ENCODE measurements at places on chromosomes 1 and 21. TPM values are rescaled to one million over a fixed set of nuclear protein-coding genes. Genes with fewer than 3 reads are reported as not detected.

DNA sequence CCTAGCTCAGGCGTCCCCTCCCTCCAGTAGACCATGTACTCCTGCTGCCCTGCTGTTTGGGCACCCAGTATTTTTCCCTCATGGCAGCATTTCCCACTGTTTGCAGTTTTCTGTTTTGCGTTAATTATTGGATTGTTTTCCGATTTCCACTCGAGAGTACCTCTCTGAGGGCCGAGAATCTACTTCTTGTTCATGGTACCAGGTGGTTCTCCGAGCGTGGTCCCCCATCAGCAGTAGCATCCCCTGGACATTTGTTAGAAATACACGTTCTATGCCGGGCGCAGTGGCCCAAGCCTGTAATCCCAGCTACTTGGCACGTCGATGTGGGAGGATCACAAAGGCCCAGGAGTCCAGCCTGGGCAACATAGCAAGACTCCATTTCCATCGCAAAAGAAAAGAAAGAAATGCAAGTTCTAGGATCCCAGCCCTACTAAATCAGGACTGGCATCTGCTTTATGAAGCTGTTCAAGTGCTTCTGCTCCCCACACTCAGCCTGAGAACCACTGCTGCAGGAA is 690 bp downstream of the RRP1 start:
- no peak for DNase-seq

DNA sequence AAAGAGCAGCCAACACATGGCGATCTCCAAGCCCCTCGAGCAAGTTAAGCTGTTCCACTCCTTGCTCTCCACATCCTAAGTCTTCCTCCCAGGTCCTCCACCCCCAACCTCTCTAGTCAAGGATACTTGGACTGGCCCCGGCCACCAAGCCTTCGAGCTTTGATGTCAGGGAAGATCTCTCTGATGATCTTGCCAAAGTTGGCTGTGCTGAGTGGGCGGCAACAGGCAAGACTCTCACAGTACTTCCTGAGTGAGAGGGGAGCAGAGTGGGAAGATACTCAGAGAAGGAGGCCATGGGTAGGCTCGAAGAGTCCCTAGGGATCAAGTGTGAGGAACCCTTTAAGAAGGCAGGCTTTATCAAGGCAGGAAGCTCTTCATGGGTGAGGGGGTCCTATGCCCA is 2.8 kb downstream of the RFX5 start:
- no peak for DNase-seq

GRCh38 chr1:55402671-55403464 is 187.7 kb upstream of the USP24 start:
- no peak for DNase-seq

DNA sequence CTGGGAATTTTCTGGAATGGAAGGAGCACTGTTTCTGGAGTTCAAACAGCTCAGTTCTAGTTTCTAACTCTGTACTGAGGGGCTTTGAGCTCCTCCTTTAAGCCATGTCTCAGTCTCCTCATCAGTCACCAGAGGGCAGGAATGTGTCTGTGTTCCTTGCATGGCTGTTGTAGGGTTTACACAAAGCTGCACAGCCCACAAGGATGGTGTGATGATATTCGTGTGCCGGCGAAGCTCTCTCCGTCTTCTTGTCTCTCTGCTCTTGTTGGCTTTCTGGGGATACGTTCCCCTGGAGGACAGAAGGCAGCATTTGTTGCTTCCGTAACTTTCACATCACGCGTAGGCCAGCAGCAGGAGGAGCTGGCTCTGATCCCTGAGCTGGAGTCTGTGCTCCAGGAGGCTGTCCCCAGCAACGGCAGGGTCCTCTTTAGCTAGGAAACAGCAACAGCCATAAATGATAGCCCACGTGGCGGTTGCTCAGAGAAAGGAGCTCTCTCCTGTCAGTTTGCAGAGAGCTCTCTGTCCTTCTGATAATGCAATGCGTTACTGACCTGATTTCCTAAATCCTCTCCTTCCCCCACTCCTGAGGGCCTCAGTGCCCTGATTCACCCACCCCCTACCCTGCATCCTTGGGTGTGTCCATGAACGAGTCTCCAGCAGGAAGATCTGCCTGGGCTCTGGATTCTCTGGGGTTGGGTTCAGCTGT is 189.2 kb upstream of the VAMP3 start:
- peak; percentile 69 for DNase-seq

Gene LAPTM5
- 653 TPM for polyA plus RNA-seq

Gene ZNF683
- polyA plus RNA-seq = 0.17 TPM

DNA sequence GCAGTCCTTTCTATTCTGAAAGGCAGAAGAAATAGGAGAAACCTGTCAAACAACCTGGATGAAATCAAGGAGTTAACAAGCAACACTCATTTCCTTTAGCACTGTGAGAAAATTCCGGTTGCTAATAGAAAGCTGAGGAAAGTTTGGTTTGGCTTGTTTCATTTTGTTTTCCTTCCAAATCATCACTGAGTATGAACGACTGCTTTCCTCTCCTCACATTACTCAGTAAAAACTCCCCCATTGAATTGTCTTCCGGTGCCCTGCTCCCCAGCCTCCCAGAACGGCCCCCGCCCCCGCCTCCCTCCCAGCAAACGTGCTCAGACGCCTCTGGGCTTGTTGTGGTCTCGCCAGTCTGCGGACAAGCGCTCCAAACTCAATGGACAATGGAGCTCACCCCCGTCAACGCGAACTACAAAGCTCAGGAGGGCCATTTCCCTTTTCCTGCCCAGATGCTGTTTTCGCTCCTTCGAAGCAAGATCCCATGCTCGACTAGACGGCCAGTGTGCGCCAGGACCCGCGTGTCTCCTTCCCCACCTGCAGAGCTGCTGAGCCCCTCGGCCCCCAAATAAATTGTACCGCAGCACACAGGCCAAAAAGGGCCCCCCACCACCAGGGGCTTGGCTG is 747 bp downstream of the STX6 start:
- peak; percentile 70 for DNase-seq

GRCh38 chr1:65265296-65265650 is 44.1 kb upstream of the DNAJC6 start:
- peak; percentile 17 for DNase-seq

Gene LCE1F
- not detected for polyA plus RNA-seq

- peak; percentile 12 for DNase-seq
Measured at GRCh38 chr1:209689477-209689876, 14.3 kb downstream of the G0S2 start.

DNA sequence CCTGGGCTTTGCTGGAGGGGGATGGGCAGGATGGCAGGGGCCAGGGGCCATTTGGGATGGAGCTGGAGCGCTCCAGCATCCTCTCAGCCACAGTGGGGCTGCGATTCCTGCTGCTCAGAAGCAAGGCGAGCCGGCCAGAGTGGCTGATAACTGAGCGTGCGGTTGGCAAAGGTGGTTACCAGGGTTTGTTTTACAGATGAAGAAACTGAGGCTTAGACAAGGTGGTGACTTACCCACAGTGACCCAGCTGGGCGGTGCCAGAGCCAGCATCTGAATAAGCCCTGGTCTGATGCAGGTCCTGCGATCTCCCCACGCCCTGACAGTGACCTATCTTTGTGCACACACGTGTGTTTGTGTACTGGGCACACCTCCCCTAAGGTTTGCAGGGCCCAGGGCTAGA is 5.9 kb upstream of the PRXL2B start:
- no peak for DNase-seq

DNA sequence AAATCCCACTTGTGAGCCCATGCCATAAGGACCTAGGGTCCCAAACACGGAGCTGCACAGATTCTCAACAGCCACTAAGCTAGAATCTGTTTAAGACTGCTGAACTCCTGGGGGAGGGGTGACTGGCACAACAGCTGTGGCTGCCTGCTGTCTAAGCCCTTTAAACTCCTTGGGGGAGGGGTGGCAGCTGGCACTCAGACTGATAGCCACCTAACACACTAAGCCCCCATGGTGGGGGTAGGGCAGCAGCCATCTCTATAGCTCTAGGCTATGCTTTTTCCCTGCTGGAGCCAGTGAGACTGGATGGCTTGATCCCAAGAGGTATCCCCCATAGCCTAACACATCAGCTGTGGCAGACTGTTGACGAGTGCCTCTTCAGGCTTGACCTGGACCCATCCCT is 73.3 kb upstream of the FMO3 start:
- no peak for DNase-seq

DNA sequence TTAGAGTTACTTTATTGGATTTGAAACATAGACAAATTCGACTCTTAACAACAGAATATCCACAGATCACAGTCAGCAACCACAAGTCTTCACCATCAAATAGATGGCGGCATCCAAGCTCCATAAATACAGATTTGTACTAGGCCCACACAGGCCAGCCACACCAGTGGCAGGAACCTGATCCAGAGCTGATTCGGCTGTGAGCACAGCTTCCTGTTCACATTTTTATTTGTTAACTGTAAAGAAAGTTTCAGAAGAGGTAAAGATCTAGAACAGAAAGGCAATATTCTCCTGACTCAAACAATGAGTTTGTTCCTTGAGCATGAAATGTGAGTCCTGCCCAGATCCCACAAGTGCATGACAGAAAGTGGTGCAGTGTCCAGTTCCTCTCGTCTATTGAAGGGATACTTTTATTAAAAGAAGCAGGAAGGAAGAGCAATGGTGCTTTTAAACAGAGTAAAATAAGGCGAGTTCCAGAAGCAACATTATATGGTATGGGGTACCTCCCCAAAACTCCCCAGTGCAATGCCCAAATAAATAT is 205.8 kb downstream of the SLC45A1 start:
- no peak for DNase-seq

DNA sequence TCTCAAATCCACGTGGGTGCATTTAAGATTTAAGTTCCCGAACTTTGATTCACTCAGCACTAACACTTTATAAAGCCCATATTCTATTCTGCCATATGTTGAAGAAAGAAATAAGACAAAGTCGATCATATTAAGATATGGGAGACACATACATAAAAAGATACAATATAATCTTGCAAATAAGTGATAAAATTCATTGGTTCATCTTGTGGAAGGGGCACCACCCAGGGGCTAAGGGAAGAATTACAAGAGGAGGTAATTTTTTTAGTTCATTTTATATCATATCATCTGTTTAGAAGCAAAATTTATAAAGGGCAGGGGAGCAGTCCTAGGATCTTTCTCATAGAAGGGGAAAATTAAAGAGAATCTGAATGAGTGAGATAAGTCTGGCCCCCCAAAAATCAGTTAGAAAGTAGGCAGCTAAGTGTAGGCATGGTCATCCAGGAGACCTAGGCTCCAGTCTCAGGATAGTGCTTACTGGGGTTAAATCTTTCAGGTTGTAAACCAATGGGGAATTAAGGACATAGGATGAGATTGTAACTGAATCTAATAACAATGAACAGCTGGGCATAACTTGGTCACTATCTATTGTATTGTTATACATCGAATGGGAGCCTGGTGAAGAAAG is 124.2 kb upstream of the L1TD1 start:
- peak; percentile 14 for DNase-seq

DNA sequence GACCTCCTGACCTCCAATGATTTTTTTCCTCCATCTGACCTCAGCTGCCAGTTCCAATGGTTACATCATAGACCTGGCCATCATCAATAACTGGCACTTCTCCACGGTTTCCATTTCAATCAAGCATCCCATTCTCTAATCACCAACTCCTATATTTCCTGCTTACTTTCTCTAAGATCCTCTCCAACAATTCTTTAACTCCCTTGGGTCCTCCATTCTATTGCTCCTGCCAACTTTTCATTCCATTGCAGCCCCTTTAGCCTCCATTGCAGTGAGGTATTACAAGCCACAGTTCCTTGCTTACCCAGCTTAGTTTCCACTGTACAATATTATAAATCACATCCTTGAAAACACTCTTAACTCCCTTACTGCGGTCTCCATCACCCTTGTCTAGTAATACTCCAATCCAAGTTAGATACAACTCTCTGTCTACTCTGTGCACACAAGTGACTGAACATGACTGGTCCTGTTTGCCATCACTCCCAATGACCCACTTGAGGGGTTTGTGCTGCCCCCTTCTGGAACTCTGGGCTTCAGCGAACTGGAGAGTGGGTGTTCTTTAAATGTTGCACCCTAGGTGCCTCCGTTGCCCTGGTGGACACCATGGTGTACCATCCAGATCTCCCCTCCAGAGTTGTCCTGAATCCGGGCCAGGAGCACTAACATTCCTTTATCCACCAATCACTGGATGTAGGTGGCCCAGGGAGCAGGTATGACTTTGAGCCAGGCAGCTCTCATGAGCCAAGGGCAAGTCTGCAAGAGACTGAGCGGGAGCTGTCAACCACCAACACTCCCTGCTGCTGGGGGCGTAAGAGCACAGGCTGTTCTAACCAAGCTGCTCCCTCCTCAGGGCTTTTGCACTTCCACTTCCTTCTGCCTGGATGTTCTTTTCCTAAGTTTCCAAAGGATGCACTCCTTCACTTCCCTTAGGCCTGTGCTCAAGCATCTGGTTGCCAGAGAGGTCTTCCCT is 3.7 kb upstream of the FNDC7 start:
- DNase-seq = no peak

- DNase-seq = no peak
Measured at GRCh38 chr1:87278825-87279535, 49.7 kb upstream of the LMO4 start.

DNA sequence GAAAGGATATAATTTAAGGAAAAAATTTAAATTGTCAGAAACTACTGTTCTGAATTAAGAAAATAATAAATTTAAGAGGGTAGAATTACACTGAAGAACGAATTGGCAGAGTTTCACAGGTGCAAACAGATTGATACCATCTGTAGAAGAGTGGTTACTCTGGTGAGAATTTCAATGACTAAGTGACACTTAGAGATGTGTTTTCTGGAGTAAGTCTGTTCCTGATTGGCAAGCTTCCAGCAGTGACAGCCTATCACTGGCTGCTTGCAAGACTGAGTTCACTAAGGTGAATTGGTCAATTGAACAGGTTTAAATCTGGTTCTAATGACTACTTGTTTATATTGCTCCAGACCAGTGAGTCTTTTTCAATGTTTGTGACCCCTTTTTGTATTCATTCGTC is 838.2 kb upstream of the RGS18 start:
- DNase-seq = peak; percentile 13

Gene TNFRSF18
- 2.1 TPM for polyA plus RNA-seq

GRCh38 chr21:25903607-25904006 is 168.8 kb downstream of the GABPA start:
- DNase-seq = no peak

DNA sequence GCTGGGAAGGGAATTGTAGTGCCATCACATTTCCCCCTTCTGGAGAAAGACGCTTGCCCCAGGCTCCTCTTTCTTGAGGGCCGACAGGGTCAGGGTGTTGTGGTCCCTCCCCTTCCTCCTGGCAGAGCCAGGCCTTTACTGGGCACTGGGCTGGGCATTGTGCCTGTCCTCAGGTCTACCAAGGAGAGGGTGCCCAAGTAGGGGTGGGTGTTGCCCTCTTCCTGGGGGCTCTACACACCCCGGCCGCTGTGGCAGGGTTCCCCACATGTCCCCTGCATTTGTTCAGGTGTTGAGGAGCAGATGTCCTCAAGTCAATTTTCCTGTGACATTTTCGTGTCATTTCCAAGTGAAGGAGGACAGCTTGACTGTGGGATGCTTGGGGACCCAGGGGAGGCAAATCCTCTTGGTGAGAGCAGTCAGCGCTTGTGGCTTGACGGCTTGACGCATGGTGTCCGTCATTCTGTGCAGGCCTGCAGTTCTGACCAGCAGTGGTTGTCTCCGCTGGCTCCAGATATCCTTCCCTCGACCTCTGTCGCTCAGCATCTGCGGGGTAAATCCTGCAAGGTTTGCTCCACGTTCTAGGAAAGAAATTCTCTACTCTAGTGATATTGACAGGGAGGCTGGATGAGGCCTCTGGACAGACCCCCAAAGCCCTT is 181.9 kb upstream of the VAMP3 start:
- DNase-seq = no peak
